ENCODE measurements at places on chromosomes 11 and 22. TPM values are rescaled to one million over a fixed set of nuclear protein-coding genes. Genes with fewer than 3 reads are reported as not detected.

TSPAN18 gene
- 12.9 TPM for total RNA-seq

EHF gene
- total RNA-seq = 142 TPM

DNA sequence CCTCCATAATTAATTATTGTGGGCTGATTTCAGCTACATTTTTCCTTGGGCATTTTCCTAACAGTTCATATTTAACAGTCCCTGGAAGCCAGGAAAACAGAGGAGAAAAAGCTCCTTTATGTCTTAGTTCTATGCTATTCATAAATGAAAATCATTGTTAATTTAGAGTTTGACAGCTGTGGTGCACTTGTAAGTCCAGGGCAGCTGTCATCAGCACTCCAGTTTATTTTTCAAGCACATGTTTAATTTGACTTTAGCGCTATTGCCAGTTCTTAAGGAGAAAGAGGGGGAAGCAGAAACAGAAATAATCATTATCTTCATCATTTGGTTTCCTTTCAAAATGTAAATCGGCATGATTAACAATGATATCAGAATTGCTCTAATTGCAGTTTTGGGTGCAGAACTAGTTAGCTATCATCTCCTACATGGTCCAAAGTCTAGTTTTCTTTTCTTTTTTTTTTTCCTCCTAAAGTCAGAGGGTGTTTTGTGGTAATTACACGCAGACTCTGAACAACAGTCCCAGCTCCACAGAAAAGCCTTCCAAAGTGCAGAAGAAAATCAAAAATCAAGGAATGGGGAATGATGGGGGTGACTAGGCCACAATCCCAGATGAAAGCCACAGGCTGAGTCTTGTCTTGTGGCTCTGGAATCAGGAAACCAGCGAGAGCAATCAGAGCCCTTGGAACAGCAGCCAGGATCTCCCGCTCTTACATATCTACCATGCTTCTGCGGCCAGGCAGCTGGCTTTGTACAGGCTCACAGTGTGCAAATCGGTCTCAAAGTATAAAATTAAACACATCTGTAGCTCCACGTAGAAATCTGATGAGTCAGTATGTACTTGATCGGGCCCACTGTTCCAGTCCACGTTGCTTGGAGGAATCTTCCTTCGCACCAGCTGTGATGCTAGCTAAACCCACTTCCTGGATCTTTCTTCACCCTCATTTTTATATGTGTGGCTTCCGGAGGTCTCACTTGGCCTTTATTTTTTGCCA is 91.9 kb downstream of the SPON1 start:
- no peaks in the 10 kb centered on the region for H3K27me3 ChIP-seq
- no peak overlapping the region for H3K4me3 ChIP-seq

DNA sequence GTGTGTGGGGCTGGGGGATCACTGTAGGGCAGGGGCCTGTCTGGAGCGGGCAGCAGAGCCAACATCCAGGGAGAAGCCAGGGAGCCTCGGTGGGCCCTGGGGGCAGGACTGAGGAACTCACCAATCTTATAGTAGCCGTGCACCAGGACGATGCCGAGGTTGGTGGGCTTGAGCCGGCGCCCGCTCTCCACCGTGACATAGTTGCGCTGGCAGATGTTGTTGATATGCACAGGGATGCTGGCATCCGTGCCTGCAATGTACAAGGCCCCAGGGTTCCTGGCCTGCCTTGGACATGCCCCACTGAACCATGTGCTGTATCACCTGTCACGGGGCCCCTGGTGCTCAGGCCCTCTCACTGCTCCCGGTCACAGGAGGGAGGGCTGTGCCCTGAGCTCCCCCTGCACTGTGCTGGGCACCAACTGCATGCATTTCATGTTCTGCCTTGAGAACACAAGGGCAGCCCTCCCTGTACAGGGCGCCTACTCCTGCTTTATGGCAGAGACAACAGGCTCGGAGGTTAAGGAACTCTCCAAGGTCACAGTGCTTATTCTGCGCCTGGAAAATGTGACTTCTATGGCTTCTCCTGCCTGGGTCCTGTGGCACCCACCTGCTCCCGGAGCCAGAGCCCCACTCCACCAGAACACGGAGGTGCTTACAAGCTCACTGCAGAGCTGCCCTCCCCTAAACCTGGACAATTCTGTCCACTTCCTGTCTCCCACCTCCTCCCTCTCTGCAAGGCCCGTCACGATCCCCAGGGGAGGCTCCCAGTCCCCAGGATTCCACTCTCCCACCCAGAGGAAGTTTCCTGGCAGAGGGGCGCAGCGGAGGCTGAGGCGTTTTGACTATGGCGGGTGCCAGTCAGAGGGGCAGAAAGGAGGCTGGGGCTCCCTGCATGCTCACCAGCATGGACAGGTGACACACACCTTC is 7.8 kb upstream of the PPM1F start:
- H3K4me1 ChIP-seq = peaks cover 7% of the 10 kb centered on the region
- H3K27ac ChIP-seq = no peak overlapping the region
- no peak for DNase-seq

DNA sequence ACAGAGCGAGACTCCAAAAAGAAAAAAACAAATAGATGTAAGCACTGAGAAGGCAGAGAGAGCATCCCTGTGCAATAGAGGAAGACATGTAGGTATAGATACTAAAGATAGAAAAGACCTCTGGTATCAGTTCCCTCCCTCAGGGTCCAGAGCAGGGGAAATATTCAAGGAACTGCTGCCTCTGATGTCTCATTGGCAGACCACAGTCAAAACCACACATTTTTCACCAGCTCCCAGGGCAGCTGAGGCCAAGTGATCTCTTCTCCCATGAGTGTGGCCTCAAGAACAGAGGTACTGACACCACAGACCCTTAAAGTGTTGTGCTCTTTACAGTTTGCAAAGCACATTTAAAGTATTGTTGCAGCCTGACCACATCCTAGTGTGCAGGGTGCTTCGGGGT is 288.5 kb downstream of the NTM start:
- H3K27ac ChIP-seq = no peak overlapping the region
- no peaks in the 10 kb centered on the region for H3K27me3 ChIP-seq
- no peak overlapping the region for H3K4me3 ChIP-seq
- no peaks in the 10 kb centered on the region for H3K4me1 ChIP-seq

GRCh38 chr22:49951000-49951677 is 9.4 kb upstream of the PIM3 start:
- no peak overlapping the region for H3K4me3 ChIP-seq
- no peaks in the 10 kb centered on the region for H3K36me3 ChIP-seq
- no peaks in the 10 kb centered on the region for H3K27me3 ChIP-seq
- H3K27ac ChIP-seq = peak overlapping the region; percentile 98
- H3K4me1 ChIP-seq = peaks cover 51% of the 10 kb centered on the region

DNA sequence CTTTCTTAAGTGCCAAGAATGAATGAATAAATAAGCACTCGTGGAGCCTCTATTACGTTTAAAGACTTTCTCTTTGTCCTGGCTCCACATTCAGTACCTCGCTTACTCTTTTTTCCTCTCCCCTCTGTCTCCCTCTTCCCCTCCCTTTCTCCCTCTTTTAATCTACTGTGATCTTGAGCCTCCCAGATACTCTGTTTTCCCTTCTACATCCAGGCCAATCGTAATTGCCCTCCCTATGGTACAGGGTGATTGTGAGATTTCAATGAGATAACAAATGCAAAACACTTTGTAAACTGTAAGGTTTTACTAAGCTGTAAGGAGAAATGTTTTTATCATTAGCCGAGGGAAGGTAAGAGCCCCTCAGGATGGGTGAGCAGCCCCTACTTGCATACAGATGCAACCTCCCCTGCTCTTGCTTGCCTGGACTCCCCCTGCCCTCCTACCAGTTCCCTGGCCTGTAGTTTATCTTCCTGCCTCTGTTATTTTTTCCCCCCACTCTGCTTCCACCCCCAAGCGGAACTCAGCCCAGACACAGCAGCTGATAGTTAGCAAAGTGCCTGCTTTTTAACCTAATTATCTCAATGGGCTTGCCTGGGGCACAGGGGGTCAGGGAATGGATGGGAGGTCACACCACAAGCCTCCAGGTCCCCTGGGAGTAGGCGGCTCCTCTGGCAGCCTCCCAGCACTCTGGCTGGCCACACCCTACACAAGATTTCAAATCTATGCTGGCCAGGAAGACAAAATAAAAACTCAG is 76.9 kb upstream of the CADM1 start:
- DNase-seq = peak; percentile 68
- no peaks in the 10 kb centered on the region for H3K27me3 ChIP-seq
- no peak overlapping the region for H3K4me3 ChIP-seq
- H3K27ac ChIP-seq = no peak overlapping the region

- H3K36me3 ChIP-seq = no peaks in the 10 kb centered on the region
- H3K27ac ChIP-seq = no peak overlapping the region
- no peaks in the 10 kb centered on the region for H3K27me3 ChIP-seq
- no peak for DNase-seq
Measured at GRCh38 chr11:133900176-133901105, 55.1 kb upstream of the SPATA19 start.

Measured in stomach (tissue), 19 donors.